ENCODE measurements at places on chromosomes 4 and X.

- DNase-seq: no peak
Observed at GRCh38 chr4:181376058-181376457, 867.1 kb upstream of the TENM3 start.

DNA sequence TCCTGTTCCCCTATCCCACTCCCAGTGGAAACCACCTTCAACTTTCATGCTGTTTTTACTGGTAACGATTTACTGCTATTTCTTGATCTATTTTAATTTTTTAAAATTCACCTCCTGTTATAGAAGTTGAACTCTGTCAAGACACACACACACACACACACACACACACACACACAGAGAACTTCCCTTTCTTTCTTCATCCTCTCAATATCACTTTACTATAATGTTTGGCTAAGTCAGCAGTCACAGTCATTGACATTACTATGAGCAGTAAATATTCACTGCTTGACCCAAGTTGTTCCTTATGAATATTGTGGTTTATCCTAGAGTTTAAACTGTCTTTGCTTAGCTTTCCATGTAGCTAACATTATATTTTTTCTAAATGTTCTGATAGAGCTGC, 24.0 kb upstream of the SGMS2 start:
- DNase-seq: no peak

DNA sequence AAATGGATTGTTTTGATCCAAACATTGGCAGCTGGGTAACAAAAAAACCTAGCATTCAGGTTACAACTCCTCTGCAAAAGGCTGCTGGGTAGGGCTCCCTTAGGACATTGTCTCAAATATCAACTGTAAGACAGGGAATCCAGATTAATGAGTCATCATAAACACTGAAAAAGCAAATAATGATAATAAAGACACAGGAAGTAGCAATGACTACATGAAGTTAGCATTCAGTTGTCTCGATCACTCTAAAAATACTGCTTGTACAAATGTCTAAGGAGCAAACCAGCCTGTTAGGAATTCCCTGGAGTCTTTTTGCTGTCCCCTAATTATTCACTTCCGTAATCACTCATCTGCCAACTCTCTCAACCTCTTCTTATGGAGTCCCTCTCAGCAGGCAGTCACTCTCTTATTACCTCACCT, 259.2 kb downstream of the GPC3 start:
- DNase-seq: no peak

- no peak for DNase-seq
Observed at GRCh38 chr4:58456727-58457384, 1346.7 kb upstream of the IGFBP7 start.

GRCh38 chr4:180240670-180241069, 2002.5 kb upstream of the TENM3 start:
- DNase-seq: no peak

DNA sequence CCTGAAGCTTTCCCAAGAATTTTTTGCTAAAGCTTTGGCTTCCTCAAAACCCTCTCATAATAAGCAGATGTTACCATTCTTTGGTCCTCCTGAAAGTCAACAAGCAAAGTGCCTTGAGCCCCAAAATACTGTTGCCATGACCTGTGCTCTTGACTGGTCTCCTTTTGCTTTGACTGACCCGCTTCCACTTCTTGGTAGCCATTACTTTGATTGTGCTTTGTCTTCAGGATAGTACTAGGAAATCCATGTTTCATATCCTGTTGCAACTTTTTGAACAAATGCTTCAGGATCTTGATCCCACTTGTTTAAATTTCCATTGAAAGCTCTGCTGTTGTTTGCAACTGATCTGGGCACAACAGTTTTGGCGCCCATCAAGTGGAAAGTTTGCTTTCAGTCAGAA, 6.9 kb upstream of the OTOP1 start:
- DNase-seq: no peak

Data from stimulated activated CD4-positive, alpha-beta T cell treated with anti-CD3 and anti-CD28 coated beads, TNF-alpha, amount 100 ng/mL, for 24 hours (primary cell).